ENCODE measurements at places on chromosomes 4 and X.

GRCh38 chr4:5845035-5845905, 47.6 kb downstream of the CRMP1 start:
- no peak for DNase-seq

GRCh38 chr4:7200801-7201200, 8.5 kb downstream of the SORCS2 start:
- no peak for DNase-seq

DNA sequence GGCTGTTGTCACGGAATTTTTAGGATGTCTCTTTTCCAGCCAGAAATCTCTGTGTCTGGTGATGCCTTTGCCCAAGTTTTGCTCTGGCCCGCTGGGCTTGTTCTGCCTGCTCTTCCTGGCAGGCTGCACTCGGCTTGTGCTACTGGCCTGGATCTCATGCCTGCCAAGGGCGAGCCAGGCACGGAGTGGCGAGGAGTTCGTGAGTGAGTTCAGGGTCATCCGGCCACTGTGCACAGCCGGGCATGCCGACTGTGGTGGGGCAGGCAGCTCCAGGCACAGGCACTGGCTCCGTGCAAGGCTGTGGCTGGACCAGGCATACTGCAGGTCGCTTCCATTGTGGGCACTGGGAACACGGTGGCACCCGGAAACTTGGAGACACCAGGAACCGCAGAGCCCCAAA, 129.1 kb downstream of the ARHGAP10 start:
- DNase-seq, result no peak

- DNase-seq, result no peak
These were observed 10.0 kb upstream of the LNX1 start for GRCh38 chr4:53601251-53601764.

DNA sequence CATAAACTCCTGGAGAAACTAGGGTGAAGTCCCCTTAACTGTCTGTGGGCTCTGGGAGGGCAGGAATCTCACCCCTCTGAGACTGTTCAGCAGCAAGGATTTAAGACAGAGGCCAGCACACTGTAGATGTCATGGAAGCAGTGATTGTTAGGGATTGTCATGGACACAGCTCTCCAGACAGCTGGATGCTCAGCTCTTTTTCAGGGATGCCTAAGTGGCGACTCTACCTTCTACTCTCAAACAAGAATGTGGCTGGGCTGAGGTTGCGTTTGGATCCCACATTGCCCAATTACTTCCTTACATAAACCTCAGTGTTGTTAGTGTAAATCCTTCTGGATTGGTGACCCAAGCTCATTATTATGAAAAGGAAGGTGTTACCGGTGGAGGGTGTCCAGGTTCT, 291.9 kb upstream of the VCX3A start:
- no peak for DNase-seq

DNA sequence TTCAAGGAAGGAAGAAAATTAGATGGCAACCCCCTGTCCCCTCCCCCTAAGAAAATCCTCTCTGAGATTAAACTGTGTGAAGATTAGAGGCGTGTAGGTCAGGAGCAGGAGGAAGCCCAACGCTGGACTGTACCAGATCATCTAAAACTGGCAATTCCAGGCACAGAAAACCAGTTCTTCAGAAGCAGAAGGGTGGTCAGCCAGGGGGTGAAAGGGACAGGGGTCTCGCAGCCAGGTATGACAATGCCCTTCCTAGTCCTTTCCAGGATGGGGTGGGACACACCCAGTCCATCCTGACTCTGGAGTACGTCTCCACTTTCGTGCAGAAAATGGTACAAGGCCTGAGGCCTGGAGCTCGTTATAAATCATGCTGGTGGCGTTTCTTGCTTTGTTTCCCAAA, 3.3 kb upstream of the RHOH start:
- no peak for DNase-seq

DNA sequence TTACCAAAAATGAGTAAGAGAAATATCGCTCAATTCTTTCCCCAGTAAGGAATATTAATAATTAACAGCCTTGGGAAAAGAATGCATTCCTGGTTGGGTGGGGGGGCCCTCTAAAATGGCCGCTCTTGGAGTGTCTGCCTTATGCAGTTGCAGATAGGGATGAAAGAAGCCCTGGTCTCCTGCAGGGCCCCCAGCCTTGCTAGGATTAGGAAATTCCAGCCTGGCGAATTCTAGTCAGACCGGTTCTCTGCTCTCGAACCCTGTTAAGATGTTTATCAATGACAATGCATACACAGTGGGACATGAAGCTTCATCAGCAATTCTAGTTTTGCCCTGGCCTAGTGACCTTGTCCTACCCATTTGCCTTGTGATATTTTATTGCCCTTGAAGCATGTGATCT, 1047.7 kb upstream of the GRID2 start:
- DNase-seq, result no peak

DNA sequence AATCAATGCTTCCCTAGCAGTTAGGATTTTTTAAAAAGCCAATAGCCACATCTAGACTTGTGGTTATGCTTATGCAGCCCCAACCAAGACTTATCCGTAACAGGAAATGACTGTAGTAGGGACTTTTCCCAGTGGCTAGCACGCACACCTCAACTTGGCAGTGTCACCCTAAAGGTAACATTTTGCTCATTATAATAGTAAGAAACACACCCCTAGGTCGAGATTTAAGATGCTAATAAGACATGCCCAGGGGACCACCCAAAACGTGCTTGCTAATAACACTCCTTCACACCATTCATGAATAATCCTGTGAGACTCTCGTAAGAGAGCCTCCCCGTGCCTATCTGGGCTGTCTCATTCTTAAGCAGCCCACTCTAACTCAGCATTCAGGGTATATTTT, 195.3 kb downstream of the CHIC1 start:
- no peak for DNase-seq

DNA sequence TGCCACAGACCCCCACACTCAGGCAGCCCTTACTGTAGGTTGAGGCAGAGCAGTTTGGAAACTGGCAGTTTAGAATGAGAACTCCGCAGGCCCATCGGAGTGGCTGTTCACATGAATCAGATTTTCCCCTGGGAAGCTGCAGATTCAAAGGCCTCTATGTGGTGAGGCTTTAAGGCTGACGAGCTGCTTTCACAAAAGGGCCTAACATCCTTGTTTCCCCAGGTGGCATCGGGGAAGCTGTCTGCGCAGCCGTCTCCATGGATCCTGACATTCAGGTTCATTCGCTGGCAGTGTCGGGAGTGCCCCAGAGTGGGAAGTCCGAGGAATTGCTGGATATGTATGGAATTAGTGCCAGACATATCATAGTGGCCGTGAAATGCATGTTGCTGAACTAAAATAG, 33.7 kb downstream of the TKTL1 start:
- DNase-seq, result no peak

- no peak for DNase-seq
These were observed 123.5 kb downstream of the DCHS2 start for GRCh38 chr4:154368060-154368459.

DNA sequence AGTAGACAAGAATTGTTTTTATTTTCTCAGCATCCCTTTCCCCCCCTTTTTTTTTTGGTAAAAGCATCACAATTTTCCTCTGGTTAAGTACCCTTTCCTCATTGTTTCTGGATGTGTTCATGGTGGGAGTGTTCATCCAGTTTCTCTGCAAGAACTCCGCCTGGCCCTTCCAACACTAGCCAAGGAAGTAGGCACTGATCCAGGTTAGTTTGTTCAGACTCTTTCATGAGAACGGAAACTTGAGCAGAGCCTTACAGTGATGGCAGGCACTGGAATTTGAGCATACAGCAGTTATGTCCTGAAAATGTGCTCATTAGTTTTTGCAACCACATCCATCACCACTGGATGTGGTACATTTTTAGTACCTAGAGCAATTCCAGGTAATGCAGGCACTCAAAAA, 336.1 kb upstream of the BOD1L1 start:
- DNase-seq, result no peak

- DNase-seq, result no peak
These were observed 305.6 kb upstream of the DIPK2B start for GRCh38 chrX:45506149-45506730.

- DNase-seq, result no peak
These were observed at the start of gene ELOVL6 for GRCh38 chr4:110198435-110199416. Gene ELOVL6 (minus strand): TSS chr4:110198615. CDS start chr4:110198335, 280 bp downstream.

GRCh38 chr4:140100771-140101170, 53.2 kb downstream of the MAML3 start:
- no peak for DNase-seq

DNA sequence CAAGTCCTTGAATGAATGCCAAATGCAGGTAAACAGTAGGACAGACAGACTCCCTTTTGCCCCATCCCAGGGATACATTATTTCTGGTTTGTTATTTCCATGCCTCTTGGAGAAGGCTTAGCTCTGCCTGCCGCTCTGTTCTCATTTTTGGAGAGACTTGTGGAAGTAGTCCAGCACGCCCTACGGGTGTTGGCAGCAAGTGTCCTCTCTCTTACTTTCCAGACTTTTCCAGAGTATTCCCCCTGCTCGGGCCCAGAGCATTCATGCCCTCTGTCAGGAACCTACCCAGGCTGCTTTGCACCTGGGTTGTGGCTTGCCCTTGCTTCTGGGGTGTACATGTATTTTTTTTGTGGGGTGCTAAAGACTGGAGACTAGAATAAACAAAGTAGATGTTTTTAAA, 15.3 kb downstream of the SLC34A2 start:
- no peak for DNase-seq

DNA sequence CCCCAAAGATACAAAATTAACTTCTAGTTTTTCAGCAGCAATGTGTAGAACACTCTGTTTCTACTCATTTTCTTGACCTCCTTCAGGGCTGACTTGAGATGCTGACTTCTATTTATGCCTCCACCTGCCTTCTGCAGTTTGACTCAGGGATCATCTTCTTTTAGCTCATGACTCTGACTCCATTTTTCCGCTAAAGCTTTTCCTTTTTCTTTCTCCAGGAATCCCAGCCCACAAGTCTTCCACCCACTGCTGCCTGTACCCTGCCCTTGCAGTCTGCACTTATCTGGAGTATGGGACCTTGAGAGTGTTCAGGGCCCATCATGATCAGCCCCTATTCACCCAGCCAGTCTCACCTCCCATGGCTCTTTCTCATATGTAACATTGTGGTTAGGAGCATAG, 14.9 kb upstream of the KLHL2 start:
- no peak for DNase-seq

- DNase-seq, result peak; percentile 67
These were observed 30.0 kb downstream of the ARHGEF9 start for GRCh38 chrX:63754860-63755579.

- no peak for DNase-seq
These were observed 53.2 kb downstream of the ZFYVE28 start for GRCh38 chr4:2365054-2365912.

DNA sequence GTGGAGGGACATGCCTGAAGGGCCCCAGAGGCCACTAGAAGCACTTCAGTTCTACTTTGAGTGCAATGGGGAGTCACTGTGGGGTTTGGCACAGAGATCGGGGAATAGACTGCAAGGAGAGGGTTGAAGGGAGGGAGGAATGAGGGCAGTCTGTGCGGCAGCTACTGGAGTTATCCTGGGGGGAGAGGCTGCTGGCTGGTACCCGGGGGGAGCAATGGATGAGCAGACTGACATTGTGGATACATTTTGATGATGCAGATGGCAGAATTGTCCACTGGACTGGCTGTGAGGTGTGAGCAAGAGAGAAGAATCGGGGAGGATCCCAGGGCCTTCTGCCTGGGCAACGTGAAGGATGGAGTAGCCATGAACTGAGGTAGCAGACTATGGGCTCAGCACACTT, 2.8 kb upstream of the MAMLD1 start:
- DNase-seq, result no peak

- peak; percentile 87 for DNase-seq
These were observed 170.0 kb downstream of the SMIM20 start for GRCh38 chr4:26083987-26084386.

DNA sequence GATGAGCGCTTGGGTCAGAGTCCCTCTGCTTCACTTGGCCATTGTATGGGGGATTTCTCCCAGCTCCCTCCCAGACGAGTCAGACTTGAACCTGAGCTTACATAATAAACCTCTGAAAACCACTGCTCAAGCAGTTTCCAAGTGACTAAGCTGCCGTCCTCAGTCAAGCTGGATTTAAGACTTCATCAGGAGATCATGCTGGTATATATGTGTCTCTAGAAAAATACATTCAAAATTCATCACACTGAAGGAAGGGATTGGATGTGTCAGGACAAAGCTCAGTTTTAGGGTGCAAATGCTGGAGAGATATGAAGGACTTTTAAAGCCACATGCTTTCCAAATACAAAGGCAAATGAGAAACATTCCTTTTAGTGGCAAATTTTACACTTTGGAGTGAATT, 114.3 kb downstream of the QDPR start:
- no peak for DNase-seq

DNA sequence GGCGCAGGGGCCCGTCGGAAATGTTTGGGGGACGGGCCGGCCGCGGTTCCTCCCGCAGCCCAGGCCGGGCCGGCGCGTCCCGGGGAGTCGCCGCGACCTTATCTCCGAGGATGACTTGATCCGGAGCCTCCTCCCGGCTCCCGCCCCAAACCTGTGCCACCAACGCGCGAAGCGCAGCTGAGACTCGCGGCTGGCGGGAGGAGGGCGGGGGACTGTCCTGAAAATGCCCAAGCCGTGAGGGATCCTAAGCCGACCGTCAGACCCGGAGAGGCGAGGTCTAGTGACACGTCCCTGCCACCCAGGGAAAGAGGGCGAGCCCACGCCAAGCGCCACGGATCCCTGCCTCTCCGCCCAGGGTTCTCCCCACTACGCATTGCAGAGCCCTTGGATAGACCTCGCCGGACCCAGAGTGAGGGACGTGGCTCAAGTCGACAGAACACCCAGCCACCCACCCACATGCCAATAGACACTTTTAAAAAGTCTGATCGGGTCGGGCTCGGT, 26.9 kb downstream of the UTP14A start:
- DNase-seq, result no peak

DNA sequence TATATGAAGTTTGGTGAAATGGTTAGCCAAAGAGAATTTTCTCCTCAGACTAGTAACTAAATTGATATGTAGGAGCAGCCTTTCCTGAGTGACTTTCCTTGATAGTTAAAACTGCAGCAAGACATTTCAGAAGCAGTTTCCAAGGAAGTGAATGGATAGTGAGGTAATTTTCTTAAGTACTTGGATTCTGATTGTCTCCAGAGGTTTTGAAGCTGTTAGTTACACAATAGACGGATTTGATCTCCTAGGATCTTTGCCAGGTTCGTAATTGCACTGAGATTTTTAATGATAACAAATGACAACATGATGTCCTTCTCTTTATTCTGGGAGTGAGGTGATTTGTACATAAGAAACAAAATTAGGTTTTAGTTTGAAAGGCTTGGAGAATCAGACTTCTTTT, 29.2 kb downstream of the PRRG1 start:
- DNase-seq, result no peak
